ENCODE measurements at places on chromosomes 13 and 19.

- DNase-seq, result no peak
These were observed 725.2 kb upstream of the SLITRK1 start for GRCh38 chr13:84607261-84608013.

- no peak for DNase-seq
These were observed 1132.6 kb upstream of the SLC10A2 start for GRCh38 chr13:104198801-104199200.

- no peak for DNase-seq
These were observed 8.8 kb downstream of the ATP4B start for GRCh38 chr13:113649212-113649611.

DNA sequence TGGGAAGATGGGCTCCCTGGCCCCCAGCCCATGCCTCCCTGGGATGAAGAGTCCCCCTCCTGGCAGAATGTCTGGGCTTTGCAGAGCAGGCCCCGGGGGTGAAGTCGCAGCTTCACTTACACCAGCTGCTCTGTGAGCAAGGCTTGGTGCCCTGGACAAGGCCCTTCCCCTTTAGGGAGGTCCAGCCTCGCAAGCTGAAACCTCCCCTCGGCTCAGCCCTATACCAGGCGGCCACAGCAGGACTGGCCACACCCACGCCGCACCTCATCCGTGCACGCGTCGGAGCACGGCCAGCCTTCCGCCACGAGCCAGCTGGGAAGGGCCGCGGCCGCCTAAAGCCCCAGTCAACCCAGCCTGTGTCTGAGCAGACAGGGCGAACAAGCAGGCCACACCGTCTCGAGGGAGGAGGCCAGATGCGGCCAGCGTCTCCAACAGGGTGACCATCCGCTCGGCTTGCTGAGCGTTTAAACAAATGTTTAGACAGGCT, 83.2 kb upstream of the MCF2L start:
- DNase-seq, result no peak

GRCh38 chr13:110277357-110277975, 29.5 kb downstream of the COL4A1 start:
- no peak for DNase-seq

DNA sequence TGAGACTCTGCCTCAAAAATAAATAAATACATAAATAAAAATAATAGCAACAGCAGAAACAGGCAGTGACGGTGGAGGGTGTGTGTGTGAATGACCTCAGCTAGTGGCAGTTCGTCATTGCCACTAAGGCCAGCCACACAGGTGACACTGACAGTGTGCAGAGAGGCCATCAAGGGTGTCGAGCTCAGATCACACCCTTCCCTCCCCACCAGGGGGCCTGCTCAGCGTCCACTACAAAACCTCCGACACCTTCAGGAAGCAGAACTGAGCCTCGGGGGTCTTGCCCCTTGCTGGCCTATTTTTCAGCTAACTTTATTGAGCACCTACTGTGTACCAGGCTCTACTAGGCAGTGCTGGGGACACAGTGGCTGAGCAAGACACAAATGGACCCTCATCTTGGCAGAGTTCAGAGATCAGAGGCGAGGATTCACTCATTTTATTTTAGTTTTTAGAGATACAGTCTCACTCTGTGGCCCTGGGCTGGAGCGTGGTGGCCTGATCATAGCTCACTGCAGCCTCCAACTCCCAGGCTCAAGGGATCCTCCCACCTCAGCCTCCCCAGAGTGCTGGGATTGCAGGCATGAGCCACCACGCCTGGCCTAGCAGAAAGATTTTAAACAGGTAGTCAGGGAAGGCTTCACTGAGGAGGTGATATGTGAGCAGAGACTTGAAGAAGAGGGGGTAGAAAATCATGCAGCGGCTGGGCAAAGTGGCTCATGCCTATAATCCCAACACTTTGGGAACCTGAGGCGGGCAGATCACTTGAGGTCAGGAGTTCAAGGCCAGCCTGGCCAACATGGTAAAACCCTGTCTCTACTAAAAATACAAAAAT, 30.3 kb upstream of the SEMA6B start:
- DNase-seq, result no peak

GRCh38 chr19:13979244-13979615, 26.9 kb downstream of the RFX1 start:
- no peak for DNase-seq

GRCh38 chr13:102692491-102692826, 2.4 kb downstream of the METTL21C start:
- DNase-seq, result no peak
